ENCODE measurements at places on chromosomes 4 and X.

DNA sequence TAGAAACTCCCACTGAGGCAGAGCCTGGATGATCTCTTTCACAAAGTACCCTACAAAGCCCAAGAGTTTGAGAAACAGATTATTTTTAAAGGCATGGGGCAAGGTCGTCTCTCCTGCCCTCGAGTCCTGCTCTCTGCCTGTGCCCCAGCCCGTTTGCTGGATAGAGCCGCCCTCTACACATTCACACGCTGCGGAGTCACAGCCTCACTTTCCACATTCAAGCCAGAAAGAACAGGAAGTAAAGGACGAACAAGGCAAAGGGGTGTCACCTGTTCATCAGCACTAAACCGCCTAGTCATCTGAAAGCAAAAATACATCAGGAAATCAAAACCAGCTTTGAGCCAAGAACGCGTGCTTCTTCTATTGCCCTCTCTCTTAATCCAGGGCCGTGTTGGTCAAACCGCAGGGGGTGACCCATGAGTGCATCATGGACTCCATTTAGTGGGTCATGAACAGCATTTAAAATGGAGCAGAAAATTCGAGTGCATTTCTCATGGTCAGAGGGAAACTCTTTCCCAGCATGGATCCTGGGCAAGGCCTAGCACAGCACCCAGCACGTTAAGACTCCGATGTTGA is 83.4 kb downstream of the PHKA2 start:
- DNase-seq, result no peak

GRCh38 chr4:26763063-26763462 is 97.6 kb upstream of the STIM2 start:
- no peak for DNase-seq

DNA sequence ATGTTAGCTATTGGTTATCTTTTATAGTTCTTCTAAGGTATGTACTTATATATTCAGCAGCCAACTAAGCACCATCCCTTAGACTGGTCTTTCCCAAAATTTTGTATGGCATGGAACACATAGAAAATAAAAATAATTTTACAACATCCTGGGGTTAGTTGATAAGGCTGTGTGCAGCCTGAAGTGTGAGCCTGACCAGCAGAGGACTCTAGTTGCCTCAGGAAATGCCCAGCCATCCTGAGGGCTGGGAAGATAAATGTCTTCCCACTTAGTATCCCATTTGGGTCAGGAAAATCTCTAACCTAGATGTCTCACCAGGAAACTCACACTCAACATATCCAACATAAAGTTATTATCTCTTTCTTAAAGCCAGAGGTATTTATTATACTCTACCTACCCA is 251.4 kb upstream of the POF1B start:
- DNase-seq, result no peak

DNA sequence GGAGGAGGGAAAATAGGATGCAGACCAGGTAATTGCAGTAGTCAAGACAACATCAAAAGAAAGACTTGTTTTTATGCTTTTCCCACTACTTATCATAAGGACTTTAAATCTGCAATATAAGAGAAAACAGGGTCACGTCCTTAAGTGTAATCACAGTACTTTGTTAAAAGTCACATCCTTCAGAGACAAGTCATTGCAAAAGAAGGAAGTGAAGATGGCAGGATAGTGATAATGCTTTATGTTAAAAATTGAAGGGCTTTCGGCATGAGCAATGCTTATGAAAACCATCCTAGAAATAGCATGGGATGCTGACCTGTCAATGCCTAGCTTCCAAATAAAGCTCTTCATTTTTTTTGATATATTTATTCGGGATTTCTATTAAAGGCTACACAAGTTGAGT is 110.2 kb upstream of the TENM3 start:
- DNase-seq, result no peak

DNA sequence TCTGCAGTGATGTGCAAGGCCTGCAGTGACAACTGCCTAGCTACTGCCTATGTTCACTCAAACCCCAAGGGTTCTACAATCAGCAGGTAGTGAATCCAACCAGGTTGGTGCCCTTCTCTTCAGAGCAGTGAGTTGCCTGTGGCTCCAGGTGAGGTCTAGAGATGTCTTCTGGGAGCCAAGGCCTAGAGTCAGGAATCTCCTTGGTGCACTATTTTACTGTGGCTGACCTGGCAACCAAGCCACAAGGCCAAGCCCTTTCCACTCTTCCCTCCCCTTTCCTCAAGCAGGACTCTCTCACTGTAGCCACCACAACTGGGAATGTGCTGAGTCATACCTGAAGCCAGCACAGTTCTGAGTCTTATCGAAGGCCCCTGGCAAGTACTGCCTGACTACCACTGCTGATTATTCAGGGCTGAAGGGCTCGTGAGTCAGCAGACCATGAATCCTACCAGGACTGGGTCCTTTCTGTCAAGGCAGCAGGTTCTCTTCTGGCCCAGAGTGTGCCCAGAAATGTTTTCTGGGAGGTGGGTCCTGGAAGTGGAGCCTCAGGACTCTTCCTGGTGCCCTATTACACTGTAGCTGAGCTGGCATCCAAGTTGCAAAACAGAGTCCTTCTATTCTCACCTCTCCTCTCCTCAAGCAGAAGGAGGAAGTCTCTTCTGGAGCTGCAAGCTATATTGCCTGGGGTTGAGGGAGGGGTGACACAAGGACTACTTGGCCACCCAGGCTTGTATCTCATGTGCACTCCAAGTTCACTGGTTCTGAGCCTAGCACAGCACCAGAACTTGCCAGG is 111.6 kb downstream of the BTC start:
- DNase-seq, result no peak

DNA sequence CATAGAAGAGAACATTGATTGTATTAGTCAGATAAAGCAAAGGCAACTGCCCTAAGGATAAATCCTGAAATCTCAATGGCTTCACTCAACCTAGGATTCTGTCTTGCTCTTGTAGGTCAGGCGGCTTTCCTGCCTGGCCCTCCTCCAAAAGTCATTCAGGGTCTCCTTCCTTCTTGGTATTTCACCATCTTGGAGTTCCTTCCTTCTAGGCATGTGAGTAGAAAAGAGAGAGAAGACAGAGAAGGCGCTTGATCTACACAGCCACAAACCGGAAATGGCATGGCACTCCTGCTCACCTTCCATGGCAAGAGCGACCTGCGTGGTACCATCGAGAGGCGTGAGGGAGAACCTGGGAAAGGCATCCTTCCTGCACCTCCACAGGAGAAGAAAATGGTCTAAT is 45.3 kb upstream of the HELT start:
- DNase-seq, result no peak

DNA sequence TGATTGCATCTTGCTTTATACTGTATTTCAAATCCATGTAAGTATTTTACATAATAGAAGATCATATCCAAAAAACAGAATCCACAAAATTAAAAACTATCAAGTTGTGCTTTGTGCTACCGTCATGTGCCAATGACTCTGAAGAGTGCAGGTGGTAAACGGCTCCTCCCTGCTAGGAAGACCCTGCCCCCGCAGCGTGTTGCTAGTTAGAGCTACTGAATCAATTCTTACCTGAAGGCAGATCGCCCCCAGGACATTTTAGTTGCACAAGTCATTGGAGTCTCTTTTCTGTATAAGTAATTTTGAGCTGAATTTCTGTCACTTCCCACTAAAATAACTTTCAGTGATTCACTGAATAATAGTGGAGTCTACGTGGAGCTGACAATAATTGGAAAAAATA is 599.5 kb upstream of the ZFP42 start:
- no peak for DNase-seq

- DNase-seq, result no peak
Measured at GRCh38 chrX:3479026-3479425, 132.6 kb upstream of the MXRA5 start.

DNA sequence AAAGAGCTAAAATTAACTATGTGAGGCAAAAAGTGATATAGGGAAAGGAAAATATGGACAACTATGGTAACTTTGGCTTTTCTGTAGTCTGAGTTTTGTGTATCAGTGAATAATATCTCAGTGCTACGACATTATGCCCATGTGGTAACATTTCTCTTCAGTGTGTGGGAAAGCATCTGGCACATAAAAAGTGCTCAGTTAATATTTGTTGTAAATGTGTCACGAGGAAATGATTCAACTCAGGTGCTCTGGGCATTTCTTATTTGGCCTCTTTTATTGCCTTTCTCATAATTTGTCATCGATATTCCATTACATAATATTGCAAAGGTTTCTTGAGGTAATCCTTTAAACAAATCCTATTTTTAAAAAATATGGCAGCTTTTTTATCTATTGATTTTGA is 17.6 kb downstream of the OFD1 start:
- no peak for DNase-seq

DNA sequence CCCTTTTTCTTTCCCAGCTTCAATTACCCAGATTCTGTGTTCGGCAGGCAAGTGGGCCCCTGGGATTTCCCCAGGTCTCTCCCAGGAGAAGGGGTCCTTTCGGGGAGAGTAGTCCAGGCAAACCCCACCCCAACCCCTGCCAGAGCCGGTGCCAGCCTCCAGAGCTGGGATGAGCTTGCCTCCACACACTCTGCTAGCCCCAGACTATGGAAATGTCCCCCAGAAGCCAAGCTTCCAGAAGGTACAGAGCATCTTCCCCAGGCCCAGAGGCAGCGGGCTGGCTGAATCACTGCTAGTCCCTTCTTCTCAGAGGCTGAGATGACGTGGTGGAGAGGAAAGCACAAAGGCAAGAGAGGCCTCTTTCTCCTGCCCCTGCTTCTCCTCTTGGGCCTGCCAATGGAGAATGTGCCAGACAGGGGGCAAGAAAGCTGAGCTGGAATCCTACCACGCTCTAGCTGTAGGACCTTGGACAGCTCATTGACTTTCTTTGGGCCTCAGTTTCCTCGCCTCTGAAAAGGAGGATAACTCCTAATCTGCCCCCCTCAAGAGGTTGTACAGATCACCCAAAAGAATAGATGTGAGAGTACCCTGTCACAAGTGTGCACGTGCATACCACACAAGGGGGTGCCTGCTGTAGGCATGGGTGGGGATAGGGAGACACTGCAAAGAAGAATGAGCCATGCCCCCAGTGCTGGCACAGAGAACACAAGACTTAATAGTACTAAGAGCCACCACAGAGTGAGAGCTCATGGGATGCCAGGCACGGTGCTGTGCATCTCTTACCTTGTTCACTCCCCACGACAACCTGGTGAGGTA is 2.1 kb downstream of the SASH3 start:
- no peak for DNase-seq

GRCh38 chrX:101415180-101416145 is 7.4 kb downstream of the HNRNPH2 start:
- DNase-seq, result no peak

DNA sequence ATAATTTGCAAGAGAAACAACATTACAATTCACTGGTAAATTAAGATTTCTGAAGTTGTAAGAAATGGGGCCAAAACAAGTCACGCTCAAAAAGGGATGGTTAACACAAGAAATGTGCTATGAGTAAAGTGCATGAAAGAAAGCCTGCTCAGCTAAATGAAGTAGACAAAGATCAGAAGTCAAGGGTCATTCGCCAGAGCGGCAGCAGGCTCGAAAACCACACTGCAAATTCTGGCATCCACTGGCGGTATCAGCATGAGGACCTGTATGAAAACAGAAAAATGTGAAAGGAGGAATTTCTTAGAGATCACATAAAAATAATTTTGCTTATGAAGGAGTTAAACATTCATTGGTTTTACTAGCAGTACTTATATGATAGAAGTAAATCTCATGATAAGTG is 49.6 kb downstream of the FBXL5 start:
- DNase-seq, result no peak

GRCh38 chr4:137961051-137961438 is 281.1 kb downstream of the SLC7A11 start:
- no peak for DNase-seq

DNA sequence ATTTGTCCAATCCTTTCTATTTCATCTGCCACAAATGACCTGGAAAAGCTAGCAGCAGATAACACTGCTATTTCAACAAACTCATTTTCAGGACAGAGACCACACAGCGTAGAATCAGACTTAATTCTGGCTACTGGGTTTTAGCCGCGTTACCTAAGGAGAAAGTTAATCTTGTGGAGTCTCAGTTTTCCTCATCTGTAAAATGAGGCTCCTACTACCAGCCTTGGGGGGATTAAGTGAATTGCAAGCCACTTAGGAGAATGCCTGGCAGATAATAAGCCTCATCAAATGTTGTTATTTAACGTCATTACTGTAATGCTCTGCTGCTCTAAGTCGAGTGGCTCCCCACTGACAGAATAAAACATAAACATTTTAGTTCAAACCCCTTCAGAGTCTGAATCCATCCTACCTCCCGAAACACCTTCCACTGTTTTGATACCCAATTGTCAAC is 1.4 kb downstream of the CCNI start:
- DNase-seq, result no peak

GRCh38 chr4:100362366-100362765 is 155.5 kb downstream of the EMCN start:
- no peak for DNase-seq

GRCh38 chrX:2549876-2550275 is 49.1 kb upstream of the DHRSX start:
- DNase-seq, result no peak

DNA sequence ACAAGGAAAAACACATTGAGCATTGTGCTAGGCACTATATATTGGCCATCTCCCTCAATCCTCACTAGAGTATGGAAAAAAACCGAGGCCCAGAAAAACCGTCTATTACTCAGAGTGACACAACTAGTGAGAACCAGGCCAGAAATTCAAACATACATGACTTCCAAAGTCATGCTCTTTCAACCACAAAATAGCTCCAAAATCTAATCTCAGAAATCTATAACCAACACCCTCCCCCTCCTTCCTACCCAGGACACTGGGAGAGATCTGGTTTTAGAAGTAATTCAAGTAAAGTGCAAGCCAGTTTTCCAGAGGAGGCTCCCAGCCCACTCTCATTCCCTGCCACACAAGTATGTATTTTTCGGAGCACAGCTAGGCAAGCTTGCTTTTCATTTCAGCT is 7.6 kb downstream of the HS3ST1 start:
- no peak for DNase-seq

GRCh38 chr4:951186-951585 is 18.9 kb downstream of the TMEM175 start:
- DNase-seq, result no peak

GRCh38 chr4:114087596-114088230 is 108.3 kb upstream of the ARSJ start:
- no peak for DNase-seq

GRCh38 chr4:174107746-174108354 is 175.6 kb downstream of the FBXO8 start:
- DNase-seq, result no peak

GRCh38 chrX:131841496-131842437 is 181.3 kb upstream of the STK26 start:
- DNase-seq, result no peak

GRCh38 chr4:158777423-158778155 is 8.8 kb downstream of the FNIP2 start:
- DNase-seq, result no peak

- DNase-seq, result no peak
Measured at GRCh38 chr4:57099363-57099762, 10.8 kb downstream of the IGFBP7 start.

- no peak for DNase-seq
Measured at GRCh38 chrX:45660477-45660876, 459.8 kb upstream of the DIPK2B start.

GRCh38 chrX:47380268-47380667 is 9.9 kb downstream of the ZNF157 start:
- peak; percentile 38 for DNase-seq

DNA sequence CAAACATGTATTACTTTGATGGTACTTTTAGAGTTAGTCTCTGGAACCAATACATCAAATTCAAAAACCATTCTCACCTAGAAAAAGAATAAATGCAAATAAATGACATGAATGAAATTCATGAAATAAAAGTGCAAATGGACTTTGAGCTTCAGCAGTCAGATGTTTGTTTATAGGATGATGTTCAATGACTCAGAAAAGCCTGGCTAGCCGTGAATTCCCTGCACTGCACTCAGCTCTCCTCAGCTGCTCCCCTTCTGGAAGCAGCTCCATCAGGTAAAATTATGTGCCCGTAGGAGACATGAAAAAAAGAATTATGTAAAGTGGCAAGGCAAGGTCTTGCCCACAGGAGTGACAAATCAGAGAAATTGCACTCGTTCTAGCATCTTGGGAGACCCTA is 390.6 kb downstream of the GPM6A start:
- no peak for DNase-seq

Data from activated CD4-positive, alpha-beta T cell treated with anti-CD3 and anti-CD28 coated beads for 1 hour (primary cell).